ENCODE measurements at places on chromosomes 6 and 20.
A peak's percentile ranks its signal among the peaks of the same experiment; 100 is the strongest.

- no peak for DNase-seq
These were observed 93.6 kb downstream of the MYB start for GRCh38 chr6:135274561-135275293.

DNA sequence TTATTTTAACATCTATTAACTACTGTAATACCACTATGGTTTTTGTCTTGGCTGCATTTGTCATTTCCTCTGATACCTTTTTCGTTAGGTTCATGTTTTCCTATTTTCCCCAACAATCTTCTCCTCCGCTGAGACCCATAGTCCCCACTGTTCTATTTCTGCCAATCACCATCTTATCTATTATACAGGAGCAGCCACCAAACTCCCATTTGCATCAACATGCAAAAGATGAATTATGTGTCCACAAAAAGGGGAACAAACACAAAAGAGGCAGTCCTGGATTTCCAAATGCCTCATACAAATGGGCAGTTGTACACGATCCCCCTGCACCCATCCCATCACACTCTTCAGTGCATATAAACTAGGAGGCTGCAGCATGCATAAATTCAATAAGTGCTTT is 121.7 kb upstream of the MYLIP start:
- no peak for DNase-seq

GRCh38 chr6:138498629-138499302 is 528 bp downstream of the NHSL1 start:
- DNase-seq = no peak

DNA sequence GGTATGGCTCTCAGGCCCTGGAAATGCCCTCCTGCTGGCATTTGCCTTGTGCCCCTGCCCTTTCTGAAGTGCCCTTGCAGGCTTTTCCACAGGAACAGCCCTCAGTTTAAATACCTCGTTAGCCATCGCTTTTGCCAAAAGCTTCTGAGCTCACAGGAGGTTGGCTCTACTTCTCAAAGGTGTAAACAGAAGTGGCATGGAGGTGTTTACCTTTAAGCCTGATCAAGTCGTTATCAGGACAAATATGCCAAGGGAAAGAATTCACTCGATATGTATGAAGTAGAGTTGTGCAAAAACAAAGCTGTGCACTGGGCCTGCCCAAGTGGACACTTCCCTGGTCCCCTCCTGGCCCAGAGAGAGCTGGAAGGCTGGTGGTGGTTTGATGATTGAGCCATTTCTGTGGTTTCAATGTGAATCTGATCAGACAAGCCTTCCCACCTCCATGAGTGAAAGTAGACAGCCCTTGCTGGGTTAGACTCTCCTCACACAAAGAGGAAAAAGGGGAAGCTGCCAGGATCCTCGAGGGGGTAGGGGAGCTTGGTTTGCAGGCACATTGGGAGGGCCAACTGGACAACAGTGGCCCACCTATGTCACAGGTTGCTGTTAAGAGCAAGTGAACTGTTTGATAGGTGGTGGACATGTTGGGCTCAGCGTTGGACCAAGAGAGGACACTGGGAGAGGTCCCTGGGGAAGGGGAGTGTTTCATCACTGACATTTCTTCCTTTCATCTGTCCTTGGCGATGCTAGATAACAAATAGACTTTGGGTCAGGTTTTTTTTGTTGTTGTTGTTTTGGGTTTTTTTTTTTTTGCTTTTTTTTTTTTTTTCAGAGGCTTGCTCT is 98.7 kb downstream of the ZDHHC14 start:
- no peak for DNase-seq

- peak; percentile 48 for DNase-seq
These were observed 125.9 kb downstream of the CDK19 start for GRCh38 chr6:110689275-110689935.

GRCh38 chr20:868279-868678 is 34.8 kb downstream of the FAM110A start:
- no peak for DNase-seq

DNA sequence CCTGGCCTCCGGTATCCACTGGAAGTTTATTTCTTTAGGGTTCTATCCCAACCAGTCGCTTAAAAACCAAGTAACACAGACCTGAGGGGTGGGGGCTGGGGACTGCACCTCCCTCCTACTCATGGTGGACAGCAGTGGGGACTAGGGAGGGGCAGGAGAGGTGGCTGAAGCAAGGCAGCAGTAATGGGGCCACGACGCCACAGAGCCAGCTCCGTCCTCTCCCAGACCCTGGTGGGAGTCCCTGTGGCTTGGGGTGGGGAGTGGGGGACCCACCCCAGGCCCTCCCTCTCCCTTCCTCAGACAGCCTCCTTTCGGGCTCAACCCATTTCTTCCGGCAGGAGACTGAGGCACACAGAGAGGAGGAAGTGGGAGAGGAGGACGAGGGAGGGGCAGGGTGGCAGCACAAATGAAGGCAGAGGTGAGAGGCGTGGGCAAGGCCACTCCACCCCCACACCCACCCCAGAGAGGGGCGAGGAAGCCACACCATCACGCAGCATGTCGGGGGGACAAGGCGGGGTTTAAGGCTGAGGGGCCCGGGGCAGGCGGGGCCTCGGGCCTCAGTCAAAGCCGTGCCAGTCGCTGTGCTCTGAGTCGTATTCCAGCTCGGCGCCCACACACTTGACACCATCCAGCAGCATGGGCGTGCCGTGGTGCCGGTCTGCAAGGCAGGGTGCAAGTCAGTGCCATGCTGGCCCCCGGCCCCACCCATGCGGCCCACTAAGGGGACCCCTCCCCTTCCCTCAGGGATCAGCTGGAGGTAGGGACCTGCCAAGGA is 13.9 kb downstream of the ADISSP start:
- DNase-seq = no peak

DNA sequence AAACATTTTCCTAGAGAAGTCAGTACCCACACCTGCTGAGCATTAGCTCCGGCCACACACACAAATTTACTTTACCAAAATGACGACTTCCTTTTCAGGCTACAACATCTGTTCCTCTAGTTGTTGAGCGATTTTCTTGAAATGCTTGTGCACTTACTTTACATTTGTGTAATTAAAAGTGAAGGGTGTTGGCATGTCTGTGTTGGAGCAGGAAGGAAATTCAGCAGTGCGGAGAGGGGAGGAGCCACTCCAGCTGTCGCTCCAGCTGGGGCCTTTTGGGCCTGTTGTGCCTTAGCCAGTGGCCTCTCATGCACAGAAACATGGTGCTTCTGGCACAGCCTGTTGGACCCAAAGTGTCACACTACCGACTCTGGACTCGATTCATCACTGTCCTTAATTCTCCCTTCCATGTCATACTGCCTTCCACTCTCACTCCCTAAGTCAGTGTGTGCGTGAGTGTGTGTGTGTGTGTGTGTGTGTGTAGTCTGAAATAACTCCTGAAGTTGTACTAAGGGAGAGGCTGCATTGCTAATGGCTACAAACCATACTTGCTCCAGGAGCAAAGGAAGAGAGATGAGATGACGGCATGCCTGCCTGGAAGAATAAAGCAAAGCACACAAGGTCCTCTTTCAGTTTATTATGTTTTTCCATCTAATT is 191.8 kb upstream of the ARG1 start:
- no peak for DNase-seq

DNA sequence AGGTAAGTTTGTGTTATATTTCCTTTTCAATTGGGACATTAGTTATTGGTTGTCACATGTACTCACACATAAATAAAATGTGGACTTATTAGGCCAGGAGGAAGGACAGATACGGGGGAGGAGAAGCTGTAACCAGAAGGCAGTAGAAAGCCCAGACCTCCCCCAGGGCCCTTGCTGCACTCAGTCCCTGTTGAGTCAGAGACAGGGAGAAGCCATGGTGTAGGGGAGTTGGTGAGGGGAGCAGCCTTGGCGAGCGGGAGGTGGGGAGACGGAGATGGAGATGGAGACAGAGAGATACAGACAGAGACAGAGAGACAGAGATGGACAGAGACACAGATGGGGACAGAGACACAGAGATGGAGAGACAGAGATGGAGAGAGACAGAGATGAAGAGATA is 263.2 kb downstream of the DLL1 start:
- no peak for DNase-seq

GRCh38 chr6:144597511-144597910 is 312.4 kb downstream of the UTRN start:
- no peak for DNase-seq

DNA sequence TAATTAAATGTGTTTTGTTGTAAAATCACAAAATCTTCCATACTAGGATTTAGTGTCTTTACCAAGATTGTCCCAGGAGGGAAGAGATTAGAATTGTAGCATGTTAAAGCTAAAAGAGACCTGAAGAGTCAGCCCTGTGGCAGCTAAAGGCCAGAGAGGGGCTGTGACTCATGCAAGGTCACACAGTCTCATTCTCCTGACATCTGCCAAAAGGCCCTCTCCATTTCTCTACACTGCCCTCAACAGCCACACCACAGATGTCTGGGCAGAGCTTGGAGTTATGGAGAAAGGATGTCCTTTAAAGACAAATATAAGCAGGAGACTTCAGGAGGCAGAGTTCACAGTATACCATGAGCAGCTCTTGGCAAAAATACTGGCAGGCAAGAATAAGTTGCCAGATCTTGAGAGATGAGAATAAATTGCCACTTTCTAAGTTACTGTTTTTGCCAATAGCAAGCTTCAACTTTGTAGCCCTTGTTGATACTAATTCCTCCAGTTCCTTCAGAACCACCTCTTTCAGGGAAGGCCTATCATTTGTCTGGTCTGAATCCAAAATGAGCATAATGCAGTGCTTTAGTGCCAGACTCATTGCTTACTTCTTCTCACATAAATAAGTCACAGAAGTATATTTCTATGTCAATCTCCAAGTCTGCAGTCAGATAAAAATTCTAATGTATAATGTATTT is 41.7 kb downstream of the AKIRIN2 start:
- DNase-seq = no peak

DNA sequence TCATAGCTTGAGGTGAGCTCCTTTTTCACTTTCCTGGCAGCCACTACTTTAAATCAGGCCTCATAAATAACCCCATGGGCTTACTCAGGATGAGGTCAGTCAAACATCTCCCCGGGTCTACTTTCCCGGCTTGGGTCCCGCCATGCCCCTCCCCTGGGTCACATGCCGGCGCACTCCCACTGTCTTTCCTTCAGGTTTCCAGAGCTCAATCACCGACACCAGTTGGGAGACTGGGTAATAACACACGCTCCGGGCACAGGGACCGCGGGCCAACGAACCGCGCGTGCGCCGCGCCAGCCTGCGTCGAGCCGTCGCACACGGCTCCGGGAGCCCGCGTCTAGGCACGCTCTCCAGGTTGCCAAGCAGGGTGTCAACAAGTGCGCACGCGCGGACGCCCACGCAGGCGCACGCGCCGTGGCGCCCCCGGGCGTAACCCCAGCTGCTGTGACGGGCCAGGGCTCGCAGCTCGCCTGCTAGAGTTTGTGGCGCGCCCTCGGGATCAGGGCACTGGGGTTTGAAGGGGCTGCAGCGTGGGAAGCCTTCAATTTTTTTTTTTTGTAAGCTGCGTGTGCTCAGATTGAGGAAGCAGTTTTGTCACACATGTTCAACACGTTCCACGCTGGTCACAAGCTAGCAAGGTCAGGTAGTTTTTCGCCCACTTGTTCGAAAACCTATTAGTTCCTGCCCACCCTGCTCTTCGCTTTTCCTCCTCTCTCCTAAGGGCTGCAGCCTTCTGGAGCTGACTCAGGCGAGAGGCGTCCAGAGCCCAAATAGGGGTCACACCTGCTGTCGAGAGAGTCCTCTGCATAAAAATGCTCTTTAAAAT is 31.8 kb downstream of the TFAP2B start:
- DNase-seq = no peak

- no peak for DNase-seq
These were observed 110.0 kb downstream of the SLC23A2 start for GRCh38 chr20:4891190-4891763.

GRCh38 chr6:156942266-156942665 is 165.1 kb downstream of the ARID1B start:
- no peak for DNase-seq

GRCh38 chr6:154471609-154472362 is 38.7 kb downstream of the CNKSR3 start:
- DNase-seq = no peak

DNA sequence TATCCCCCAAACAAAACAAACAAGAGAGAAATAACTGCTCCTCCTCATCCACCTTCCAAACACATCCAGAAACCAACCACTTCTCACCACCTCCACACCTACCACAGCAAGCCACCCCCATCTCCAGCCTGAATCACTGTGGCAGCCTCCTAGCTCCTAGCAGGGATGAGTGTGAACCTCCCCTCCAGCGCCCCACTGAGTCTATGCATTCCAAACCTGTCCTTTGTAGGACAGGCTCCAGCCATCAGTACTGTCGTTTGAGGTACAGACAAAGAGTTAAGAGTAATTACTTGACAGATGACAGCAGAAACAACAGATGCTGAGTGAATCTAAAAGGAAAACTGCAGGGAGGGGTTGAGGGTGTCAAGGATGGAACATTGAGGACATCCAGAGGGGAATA is 2.4 kb downstream of the METTL24 start:
- DNase-seq = no peak

DNA sequence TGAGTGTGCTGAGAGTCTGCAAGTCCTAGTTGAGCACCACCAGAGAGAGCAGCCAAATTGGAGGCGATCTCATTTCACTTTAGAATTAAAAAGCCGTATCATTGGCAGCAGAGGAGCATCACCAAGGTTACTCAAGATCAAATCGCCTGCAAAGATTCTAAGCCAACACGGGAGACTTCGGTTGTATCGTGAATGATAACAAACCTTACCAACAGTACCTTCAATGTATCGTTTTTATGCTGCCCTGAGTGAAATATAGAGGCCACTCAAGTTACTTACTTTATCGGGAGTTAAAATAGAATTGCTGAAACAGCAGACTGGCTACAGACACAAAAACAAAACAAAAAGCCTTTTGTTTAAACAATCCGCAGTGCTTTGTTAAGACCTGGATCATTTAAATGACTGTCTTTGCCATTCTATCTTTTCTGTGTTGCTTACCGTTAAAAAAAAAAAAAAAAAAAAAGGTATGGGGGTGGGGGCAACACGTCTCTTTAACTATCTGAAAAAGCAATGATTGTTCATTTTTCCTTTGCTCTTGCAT is 14.2 kb downstream of the NHSL1 start:
- DNase-seq = no peak

GRCh38 chr6:52566853-52567279 is 10.0 kb downstream of the TRAM2 start:
- DNase-seq = no peak

DNA sequence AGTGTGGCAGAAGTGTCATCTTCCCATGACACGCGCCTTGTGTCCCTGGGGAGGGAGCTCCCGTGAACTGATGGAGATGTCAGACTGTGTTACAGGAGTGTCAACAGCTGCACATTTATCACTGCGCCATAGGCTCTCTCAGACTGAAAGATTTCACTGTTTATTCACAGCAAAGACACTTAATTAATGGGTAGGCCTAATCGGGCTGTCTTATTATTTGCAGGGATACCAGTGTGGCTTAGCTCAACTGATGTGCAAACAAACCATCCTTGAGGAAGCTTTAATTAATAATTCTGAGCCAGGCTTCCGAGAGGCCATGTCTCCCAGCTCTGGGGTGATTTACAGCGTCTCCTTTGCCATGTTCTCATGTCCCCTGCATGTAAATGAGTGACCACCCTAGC is 771.0 kb downstream of the QKI start:
- no peak for DNase-seq

Measured in CD8-positive, alpha-beta T cell (primary cell).